ENCODE measurements at places on chromosomes 6 and 20. TPM values are rescaled to one million over a fixed set of nuclear protein-coding genes. Genes with fewer than 3 reads are reported as not detected.

Gene MBOAT1
- 2.7 TPM for total RNA-seq

Gene PIM1
- 14.2 TPM for total RNA-seq

Gene SNAP91
- 0.14 TPM for total RNA-seq

Gene RFX6
- total RNA-seq = not detected

Gene SNX9
- total RNA-seq = 25.2 TPM

Gene GSTA3
- not detected for total RNA-seq
